ENCODE measurements at places on chromosomes 2 and 18.

DNA sequence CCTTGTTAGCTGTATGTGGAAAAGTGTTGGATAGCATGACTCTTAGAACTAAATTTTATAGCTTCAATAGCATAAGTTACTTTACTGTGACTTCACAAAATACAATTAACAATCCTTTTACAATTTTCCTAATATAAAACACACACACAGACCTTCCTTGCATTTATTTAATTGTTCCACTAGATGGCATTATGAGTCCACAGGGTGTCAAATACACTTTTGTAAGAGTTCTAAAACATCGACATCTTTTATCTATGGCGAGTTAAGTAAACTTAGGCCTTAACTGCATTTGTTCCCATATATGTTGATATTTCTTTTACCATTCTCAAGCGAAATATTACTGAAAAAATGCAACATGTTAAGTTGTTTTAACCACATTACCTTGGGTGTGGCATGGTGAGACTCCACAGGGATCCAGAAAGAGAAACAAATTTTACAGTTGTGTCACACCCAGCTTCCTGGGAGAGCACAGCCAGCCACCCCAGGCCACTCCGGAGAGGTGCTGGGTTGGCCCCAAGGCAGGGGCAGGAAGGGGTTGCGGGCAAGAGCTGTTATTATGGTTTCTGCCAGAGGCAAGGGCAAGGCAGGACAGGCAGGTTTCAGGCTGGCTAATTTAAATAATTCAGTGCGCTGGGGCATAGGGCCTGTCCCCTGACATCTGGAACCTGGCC is 312.4 kb upstream of the MC4R start:
- DNase-seq, result no peak

DNA sequence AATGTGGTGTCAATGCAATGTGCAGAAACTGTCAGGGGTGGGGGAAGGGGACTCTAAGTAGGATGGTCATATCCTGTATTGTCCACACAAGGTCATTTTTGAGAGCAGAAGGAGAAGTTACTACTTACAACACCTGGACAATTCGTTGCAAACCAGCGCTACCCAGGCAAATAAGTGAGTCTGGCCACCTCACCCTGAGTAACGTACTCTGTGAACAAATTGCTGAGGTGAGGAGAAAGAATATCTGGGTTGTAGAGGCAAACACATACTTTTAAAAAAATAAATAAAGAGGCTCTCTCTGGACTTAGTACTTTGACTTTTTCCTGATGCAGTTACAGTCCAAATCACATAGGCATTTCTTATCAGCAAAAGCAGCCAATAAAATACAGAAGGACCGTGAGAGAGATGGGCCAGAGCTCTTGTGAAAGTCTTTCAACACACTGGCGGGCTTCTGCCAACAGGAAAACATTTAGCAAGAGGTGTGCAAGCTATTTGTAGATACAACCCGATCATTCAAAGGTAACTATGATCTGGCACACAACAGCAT is 268.2 kb upstream of the ID2 start:
- DNase-seq, result no peak

GRCh38 chr2:231816327-231817026 is 30.2 kb downstream of the COPS7B start:
- DNase-seq, result no peak

- DNase-seq, result peak; percentile 27
Measured at GRCh38 chr2:110101280-110101844, 14.3 kb downstream of the MALL start.

- no peak for DNase-seq
Measured at GRCh38 chr2:26651470-26651771, 10.3 kb upstream of the CIB4 start.

GRCh38 chr2:36561237-36561944 is 36.6 kb downstream of the FEZ2 start:
- DNase-seq, result peak; percentile 17

GRCh38 chr2:100856732-100857131 is 36.8 kb downstream of the NPAS2 start:
- DNase-seq, result no peak

DNA sequence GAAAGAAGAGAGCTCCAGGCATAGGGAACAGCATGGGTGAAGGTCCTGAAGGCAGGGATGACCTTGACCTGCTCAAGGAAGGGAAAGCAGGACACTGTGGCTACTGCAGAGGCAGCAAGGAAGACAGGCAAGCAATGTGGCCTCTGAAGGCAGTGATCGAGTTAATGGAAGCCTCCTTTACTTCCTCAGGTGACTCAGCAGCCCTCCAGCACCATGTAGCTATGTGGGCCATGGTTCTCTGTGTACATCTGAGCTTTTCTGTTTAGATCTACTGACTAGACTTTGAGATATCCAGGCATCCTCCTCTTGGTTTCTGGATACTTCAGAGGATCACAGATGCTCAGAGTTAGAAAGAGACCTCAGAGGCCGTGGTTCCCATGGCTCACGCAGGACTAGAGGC is 107.3 kb upstream of the PID1 start:
- DNase-seq, result no peak

GRCh38 chr18:21955757-21956652 is 213.4 kb upstream of the GATA6 start:
- no peak for DNase-seq

DNA sequence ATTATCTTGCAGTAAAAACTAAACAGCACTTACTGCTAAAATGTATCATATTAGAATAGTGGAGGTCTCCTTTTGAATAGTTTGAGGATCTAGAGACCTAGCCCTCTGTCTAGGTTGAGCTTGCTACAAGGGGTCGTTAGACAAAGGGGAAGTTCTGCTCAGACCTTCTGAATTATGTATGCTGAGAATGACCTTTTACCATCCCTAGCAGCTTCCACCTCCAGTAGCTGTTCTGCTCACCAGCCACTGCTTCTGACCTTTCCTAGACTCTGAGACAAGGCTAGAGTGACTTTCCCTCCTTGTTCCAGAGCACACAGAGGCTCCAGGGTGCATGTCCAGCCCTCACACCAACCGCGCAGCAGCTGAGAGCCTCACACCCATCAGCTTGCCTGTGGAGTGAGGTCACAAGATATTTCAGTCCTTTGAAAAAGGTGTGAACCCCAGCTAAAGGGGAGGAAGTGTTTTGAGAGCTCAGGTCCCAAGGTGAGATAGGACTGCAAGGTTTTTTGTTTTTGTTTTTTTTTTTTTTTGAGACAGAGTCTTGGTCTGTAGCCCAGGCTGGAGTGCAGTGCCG is 289.3 kb upstream of the TNP1 start:
- no peak for DNase-seq

GRCh38 chr2:86035376-86035882 is 70.3 kb downstream of the POLR1A start:
- DNase-seq, result no peak

GRCh38 chr2:177554365-177554764 is 161.8 kb downstream of the AGPS start:
- no peak for DNase-seq

DNA sequence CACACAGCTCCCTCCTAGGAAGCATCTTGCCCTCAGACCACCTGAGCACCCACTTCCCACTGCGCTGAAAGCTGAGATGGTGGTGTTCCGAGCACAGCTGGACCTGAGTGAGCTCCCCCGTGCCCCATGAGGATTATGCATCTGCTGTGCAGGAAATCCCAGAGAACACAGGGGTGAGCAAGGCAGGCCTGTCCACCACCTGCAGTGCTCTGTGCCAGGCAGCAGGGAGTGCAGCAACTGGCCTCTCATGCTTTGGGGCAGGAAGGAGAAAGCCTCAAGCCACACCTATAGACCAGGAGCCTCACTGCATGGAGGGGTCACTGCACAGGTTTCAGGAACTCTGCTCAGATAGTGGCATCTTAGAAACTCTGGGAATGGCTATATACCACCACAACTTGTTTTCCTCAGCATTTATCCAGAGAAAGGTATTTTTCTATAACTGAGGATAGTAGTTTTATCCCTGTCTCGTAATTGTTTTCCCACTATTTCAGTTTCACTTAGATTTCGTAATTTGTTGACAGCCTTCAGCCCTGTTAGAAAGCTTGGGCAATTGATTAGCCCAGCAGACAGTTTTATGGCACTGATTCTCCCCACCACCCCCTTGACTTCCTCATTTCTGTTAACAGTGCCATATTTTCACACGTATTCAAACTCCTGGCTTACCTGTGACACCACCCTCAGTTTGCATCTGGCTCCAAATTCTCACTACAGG is 144.3 kb upstream of the DAPL1 start:
- DNase-seq, result no peak

- no peak for DNase-seq
Measured at GRCh38 chr2:209946539-209946938, 55.9 kb upstream of the RPE start.

DNA sequence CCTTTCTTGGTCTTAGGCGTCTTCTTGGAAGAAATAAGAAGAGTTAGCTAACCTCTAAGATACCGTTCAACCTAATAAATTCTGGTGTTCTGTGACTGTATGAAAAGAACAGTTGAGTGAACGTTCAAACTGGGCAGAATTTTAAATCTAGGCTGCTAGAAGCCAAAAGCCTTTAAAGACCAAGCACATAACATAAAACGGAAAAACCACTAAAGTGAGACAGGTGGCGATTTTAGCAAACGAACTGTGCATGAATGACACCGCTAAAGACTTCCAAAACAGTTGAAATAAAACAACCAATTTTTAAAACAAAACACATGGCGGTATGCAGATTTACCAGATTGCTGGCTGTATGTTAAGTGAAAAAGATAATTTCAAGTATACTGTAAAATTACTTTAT is 73.1 kb downstream of the GALNT13 start:
- DNase-seq, result no peak

DNA sequence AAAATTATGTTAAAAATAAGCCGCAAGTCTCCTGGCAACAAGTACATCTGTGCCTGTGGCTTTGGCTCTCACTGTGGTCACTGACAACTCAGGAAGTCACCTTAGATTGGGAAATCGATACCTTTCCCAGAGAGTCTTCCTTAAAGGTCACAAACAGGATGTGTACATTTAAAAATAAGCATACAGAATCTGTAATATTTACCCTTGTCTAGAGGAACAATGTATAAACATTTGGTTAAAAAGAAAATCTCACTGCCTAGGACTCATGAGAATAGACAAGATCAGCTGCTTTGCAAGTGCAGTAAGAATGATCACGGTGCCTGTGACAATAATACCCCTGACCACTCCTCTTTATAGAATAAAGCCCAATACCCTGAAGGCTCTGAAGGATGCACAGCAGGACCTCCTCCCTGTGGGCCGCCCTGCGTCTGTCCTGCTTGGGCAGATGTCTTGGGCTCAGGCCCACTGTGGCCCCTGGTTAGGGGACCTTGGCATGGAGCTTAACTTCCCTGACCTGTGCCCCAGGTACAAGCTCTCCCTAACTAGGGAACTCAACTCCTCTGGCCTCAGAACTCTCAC is 98.0 kb upstream of the MGAT4A start:
- no peak for DNase-seq

- no peak for DNase-seq
Measured at GRCh38 chr2:98093611-98094010, 6.6 kb downstream of the VWA3B start.

DNA sequence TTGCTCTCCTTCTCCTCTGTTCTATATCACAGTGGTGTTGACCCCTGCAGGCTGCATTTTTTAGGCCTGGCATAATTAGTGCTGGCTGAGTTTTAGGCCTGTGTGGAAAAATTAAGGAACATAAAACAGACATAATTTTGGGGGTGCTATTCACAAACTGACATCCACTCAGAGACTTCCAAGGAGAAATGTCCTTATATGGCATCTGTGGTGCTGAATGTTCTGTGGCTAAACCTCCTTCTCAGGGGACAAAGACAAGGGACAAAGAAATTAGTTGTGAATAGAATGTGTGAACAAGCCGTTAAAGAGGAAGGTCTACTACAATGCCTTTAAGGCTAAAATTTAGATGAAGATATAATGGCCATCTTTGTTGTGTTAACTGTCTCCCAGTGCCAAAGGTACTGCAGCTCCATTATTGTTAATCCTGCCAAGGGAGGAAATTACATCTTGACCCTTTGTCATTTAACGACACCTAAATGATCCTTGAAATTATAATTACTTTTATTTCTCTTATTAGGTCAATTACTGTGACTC is 870.0 kb upstream of the CHAC2 start:
- DNase-seq, result no peak
